ENCODE measurements at places on chromosomes 1 and 21. TPM values are rescaled to one million over a fixed set of nuclear protein-coding genes. Genes with fewer than 3 reads are reported as not detected.

- no peak for DNase-seq
Measured at GRCh38 chr1:47712596-47713299, 274.9 kb downstream of the FOXD2 start.

GRCh38 chr1:167342846-167343245 is 122.2 kb downstream of the POU2F1 start:
- no peak for DNase-seq

DNA sequence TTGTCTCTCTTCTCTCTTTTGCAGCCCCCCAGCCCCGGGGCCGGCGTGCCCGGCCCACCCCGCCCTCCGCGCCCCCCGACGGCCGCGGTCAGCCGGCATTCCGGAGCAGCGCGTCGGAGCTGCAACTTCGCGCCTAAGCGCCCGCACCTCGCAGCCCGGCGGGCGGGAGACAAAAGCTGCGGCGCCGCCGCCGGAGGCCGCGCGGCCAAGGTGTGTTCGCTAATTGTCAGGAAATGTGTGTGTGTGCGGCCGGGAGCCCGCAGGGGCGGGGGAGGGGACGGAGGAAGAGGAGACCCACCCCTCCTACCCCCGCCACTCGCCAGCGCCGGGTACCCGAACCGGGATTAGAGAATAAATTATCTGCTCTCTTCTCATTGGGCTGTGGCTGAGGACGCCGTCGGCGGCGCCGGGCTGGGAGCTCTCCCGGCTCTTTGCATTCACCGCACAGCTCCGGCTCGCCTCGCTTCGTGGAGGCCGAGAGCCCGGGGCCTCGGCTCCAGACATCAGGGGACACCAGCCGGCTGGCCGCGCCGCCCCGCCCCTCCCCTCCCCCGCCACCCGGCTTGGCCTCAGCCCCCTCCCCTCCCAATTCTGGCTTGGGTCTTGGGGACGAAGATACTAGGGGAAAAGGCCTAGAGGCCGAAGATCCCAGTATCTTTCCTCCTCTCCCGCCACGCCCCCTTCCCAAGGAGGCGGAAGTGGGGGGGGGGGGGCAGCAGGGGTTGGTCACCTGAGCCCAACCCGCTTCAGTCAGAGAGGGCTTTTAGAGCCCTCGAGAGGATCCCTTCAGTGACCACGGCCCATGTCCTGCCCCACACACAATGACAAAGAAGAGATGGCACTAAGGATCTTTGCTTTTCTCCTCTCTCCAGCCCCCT is 1.3 kb upstream of the BLACAT1 start:
- DNase-seq, result no peak

GRCh38 chr1:98991127-98992012 is 13.3 kb downstream of the PLPPR5 start:
- DNase-seq, result peak; percentile 40

GRCh38 chr1:203447151-203447550 is 28.5 kb upstream of the PRELP start:
- DNase-seq, result no peak

GRCh38 chr1:227885135-227885647 is 62.5 kb downstream of the WNT9A start:
- no peak for DNase-seq

GRCh38 chr1:40766017-40766416 is 17.6 kb upstream of the KCNQ4 start:
- DNase-seq, result no peak

GRCh38 chr1:113652771-113653170 is 106.5 kb downstream of the PHTF1 start:
- DNase-seq, result no peak

DNA sequence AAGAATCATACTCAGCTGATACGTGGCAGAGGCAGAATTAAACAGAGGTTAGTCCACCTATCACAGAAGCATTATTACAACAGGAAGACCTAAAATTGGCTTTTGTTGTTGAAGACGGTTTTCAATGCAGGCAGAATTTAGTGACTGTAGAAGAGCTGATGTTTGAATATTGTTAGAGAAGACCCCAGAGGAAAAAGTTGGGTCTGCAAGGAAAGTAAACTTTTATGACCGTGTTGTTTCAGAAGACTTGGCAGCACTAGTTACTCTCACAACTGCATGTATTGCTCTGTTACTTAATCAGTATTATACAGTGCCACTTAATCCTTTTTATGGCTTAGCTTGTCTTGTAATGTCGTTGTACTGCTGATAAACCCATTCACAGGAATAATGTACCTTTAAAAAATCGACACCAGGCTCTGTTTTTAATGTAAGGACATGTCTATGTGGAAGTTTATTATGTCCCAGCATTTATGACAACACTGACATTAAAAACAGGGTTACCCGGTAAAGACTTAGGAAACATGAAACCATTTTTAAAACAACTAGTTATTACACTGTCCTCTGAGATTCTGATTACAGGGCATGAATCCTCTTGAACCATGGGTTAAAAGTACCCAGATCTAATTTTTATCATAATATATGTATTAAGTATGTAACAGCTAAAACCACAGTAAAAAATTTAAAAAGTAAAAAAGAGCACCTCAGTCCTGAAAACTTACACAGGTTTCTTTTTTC is 235.4 kb downstream of the TTLL7 start:
- DNase-seq, result no peak

DNA sequence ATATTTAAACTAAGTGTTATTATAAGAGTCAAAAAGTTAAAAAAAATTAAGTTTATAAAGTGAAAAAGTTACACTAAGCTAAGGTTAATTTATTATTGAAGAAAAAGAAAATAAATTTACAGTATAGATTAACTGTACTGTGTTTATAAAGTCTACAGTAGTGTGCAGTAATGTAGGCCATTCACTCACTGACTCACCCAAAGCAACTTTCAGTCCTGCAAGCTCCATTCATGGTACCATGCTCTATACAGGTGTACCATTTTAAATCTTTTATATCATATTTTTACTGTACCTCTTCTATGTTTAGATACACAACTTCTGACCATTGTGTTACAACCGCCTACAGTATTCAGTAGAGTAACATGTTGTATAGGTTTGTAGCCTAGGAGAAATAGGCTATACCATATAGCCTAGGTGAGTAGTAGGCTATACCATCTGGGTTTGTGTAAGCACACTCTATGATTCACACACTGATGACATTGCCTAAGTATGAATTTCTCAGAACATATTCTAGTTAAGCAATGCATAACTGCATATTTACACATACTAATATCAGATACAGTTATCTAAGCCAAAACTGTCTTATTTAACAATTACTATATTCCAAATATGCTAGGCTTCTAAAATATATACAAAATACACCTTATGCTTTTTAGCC is 80.6 kb upstream of the GFI1 start:
- DNase-seq, result no peak

DNA sequence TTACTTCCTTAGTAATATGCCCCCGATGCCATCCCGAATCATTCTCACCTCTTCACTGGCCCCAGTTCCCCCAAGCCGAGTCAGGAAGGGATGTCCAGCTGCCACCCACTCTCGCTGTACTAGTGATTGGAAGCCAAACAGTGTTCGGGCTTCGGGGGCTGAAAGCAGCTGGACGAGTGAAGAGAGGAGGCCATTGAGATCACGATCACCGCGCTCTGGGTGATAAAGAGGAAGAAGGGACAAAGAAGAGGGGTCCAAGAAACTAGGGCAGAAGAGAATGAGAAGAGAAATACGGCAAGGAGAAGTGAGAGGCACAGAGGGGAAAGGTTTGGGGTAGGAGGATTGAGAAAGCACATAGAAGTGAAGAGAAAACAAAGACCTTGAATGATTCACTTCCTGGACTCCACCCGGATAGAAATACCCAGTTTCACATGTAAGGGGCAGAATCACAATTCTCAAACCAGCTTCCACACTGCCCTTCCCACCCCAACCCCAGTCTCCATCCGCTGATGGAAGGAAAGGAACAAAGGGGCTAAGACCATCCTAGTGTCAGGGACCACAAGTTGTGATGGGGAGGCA is 3.7 kb upstream of the SF3B4 start:
- DNase-seq, result no peak

DNA sequence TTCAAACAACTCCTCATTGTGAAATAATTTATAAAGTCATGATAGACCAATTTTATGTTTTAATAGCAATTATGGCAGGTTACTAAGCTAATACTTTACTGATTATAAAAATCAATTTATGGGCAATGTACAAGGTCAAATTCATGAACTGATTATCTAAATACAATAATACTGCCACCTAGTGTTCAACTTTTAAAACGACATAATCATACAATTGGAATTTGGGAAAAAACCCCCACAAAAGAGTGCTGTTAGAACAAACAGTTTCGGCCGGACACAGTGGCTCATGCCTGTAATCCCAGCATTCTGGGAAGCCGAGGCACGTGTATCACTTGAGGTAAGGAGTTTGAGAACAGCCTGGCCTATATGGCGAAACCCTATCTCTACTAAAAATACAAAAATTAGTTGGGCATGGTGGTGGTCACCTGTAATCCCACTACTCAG is 14.0 kb downstream of the GTF2B start:
- DNase-seq, result peak; percentile 19

- no peak for DNase-seq
Measured at GRCh38 chr21:15455819-15456462, 273.8 kb upstream of the USP25 start.

- DNase-seq, result no peak
Measured at GRCh38 chr1:156065212-156065611, 4.3 kb downstream of the RAB25 start.

DNA sequence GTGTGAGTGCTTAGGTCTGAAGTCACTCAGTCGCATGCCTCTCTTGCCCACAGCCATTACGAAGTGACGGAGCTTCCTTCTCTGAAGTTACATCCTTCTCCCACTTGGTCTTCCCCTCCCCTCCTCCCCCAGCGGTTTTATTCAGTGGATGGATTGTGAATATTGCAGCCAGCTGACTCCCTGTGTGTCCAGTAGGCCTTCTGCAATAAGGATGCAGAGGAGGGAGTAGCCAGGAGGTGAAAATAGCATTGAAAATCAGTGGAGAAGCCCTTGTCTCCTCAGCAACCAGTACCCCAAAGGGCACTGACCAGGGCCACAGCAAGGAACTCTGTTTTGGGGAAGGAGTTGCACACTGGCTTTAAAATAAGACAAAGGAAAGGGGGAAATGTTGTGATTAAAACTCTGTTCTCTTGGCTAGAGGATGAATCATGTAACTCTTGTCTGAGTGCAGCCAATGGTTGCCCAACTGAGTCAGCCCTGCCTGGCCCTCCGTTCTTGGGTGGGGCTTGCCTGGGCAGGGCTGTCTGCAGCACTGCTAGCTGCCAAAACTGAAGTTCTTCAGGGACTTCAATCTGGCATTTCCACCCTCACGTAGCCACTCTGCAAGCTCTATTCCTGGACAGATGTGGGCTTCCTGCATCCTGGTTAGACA is 4.3 kb downstream of the S100A10 start:
- no peak for DNase-seq

DNA sequence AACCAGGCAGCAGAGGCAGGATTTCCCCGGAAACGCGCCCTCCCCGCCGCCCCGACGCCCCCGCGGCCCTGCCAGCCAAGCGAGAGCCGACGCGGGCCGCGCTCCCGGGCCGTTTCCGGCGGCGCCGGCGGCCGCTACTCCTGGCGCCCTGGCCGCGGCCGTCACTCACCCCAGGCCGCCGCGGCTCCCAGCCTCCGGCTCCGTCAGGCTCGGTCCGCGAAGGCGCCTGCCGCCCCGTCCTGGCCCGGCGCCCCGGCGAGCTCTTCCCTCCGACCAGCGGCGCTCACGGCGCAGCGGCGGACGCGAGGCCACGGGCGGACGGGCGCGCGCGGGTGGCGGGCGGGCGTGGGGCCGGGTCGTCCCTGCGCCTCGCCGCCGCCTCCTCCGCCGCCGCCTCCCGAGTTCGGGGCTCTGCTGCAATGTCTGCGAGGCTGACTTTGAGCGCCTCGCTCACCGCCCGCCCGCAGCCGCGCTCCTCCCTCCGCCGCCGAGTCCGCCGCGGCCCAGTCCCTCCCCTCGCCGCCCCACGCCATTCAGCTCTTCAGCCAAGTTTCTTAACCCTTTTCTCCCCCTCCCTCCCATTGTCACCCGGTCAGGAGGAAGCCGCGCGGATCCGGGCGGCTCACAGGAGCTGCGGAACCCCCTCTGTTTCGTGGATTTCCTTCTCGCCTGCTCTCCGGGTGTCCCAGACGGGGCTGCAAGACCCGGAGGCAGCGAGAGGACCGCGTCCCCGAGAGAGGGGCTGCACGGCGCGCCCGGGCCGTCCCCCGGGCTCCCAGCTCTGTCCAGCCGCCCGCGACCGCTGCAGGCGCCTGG is at the start of gene NRIP1:
Gene NRIP1, minus strand, starts transcription at position 425 of the 816 bp plus-strand sequence. CDS start 96,808 bp downstream, outside the sequence.
- DNase-seq, result no peak

DNA sequence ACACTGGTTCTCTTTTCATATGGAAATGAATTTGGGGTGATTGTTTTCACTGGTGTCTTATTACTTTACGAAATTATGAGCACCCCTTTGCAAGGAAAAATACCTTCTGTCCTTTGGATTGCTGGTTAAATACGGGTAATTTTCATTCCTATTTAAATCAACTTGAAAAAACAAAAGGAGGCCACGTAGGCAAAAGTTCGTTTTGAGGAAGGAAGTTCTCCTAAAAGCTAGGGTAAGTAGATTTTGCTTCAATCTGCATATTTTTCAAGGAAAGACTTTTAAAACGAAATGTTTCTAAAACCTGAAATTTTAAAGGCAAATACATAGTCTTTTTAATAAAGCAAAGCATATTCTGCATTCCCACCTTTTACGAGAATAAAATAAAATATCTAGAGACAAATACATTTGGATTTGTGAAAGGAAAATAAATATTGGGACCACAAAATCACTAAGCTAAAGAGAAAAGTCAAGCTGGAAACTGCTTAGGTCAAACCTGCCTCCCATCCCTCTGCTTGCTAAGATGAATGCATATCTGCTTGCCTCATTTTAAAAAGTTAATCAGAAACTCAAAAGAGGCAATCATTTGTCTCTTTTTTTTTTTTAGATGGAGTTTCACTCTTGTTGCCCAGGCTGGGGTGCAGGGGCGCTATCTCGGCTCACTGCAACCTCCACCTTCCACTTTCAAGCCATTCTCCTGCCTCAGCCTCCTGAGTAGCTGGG is 70.9 kb upstream of the ETS2 start:
- no peak for DNase-seq

The GUCA2B gene
- not detected for total RNA-seq

The TDRD5 gene
- 0.25 TPM for total RNA-seq

The MAP1LC3C gene
- total RNA-seq, result not detected

The SMIM34 gene
- not detected for total RNA-seq

The SMIM1 gene
- total RNA-seq, result 5.5 TPM

The ALX3 gene
- total RNA-seq, result not detected

The ACKR1 gene
- not detected for total RNA-seq

The SLC1A7 gene
- not detected for total RNA-seq

Measured in HCT116 (cell line).